ENCODE measurements at places on chromosomes 6 and 20.

- DNase-seq, result no peak
These were observed 30.1 kb upstream of the TGM6 start for GRCh38 chr20:2350606-2351005.

- DNase-seq, result no peak
These were observed 4.3 kb downstream of the SDCBP2 start for GRCh38 chr20:1324598-1325172.

GRCh38 chr6:64874776-64875175 lies 832.2 kb downstream of the EYS start:
- no peak for DNase-seq

DNA sequence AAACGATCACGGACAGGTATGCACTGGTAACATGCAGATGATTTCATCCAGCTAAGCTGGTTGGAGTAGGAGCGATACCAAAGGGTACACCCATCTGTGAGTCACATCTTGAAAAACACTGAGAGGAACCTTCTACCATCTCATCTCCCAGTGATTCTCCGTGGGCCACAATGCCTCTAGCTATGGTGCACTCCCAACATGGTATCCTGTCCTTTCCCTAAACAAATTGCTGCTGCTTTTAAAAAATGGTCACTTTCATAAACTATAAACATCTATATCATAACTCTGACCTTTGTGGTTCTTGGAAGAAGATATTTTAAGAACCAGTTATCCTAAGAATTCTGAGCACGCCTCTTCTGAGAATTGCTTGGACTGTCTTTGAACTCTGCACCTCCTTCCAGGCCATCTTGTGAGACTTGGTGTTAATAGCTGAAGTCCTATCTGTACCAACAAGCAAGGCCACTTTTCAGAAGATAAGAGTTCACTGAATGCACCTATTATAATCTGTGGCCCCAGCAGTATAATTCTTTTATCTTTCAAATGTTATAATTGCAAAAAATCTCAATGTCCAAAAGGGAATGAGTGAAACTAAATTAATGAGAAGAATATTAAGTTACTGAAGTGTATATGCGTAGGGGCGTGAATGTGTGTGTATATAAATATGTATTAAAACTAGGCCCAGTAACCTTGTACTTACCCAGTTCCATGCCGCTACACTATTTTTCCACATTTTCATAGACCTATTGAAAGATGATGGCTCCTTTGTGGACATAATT lies 70.5 kb upstream of the TPD52L1 start:
- no peak for DNase-seq

- DNase-seq, result no peak
These were observed 4.2 kb downstream of the RNASET2 start for GRCh38 chr6:166952121-166952520.

DNA sequence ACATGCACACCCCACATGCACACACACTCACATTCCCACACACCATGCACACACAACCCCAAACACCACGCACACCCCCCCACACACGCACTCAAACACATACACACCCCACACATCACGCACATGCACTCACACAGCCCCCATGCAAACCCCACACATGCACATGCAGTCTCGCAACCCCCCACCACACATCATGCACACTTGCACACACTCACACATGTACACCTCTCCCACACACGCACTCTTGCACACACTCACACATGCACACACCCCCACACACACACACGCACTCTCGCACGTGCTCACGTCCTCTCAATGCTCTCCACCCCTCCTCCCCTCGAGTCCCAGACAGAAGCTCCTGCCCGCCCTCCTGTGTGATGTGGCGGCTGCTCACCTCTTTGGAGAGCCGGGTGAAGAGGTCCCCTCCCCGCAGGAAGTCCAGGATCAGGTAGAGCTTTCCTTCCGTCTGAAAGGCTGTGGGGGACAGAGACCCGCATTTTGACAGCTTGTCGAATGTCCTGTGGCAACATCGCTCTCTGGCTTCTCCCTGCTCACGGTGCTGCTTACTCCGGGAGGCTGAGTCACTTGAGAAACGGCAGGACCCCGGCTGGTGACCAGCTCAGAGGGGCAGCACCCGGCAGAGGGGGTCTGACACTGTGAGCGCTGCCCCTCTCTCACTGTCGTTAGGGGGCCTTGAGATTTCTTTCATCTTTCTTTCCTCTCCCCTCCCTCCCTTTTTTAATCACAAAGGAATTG lies 78.5 kb downstream of the RAMACL start:
- no peak for DNase-seq

- DNase-seq, result no peak
These were observed 2.7 kb downstream of the DEFB112 start for GRCh38 chr6:50047026-50047425.

GRCh38 chr6:12258591-12259075 lies 31.5 kb upstream of the EDN1 start:
- no peak for DNase-seq

DNA sequence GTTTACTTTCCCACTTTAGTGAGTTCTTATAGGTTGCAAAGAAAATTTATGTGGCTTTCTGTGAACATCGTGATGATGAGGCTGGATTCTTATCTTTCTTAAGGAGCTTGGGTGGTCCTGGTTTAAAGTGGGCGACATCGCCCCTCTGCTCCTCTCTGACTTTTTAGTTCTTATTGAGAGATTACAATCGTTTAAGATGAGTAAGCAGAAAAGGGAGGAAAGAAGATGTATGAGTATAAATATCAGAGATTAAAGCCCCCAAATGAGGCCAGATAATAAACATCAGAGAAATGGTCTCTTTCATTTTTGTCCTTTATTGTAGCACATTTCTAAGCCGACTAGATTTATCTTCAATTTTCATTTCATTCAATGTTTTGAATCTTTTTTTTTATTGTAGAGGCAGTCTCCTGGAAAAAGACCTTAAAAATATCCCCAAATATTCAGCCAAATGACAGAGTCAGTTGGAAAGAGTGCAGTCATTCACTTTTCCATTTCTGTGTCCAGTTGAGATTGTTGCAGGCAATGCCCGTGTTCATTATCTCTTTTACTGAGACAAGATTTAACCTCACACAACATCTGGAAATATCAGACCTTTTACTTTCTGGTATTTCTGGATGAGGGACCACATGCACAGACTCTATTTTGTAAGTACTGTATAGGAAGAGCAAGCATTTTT lies 62.0 kb upstream of the PDE7B start:
- DNase-seq, result no peak

- no peak for DNase-seq
These were observed 69.8 kb upstream of the HIVEP1 start for GRCh38 chr6:11942185-11942864.

GRCh38 chr6:24922814-24923213 lies 12.9 kb downstream of the RIPOR2 start:
- no peak for DNase-seq

- no peak for DNase-seq
These were observed 49.1 kb downstream of the FAM120B start for GRCh38 chr6:170355661-170356060.

DNA sequence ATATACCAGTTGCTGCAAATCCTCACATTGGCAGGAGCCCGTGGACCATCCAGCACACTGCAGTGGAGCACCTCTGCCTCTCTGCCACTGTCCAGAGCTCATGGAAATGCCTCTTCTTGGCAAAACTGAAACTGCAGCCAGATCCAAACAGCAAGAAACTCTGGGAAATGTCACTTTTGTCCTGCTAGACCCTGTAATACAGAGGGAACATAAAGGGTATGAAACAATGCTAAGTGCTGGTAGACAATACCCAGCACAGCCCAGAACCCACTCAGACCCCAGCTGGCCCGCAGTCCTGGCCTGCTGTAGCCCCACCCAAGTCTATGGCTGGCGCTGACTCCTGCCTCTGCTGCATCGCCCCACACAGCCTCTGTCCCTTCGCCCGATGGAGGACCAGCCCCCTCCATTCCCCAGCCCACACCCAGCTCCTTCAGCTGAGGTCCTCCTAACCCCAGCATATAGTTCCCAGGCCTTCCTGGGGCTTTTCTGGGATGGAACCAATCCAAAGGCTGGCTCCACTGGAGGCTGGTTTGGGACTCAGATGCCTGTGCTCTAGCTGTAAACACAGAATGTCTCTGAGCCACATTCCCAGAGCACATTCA lies 242.5 kb downstream of the LRFN2 start:
- DNase-seq, result no peak

- DNase-seq, result no peak
These were observed 81.6 kb downstream of the NCOA7 start for GRCh38 chr6:125872259-125872921.

DNA sequence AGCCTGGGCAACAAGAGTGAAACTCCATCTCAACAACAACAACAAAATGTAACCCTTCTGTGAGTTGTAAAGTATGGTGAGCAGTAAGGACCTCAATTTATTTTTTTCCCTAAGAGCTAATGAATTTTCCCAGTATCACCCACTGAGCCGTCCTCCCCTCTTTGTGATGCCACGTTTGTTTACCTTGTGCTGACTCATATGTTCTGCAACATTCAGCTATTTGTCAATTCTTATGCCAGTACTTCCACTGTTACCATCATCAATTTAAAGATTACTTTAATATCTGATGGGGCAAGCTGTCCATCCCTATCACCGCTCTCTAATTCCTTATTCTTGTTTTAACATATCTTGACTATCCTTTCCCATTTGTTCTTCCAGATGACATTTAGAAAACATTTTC lies 37.5 kb downstream of the MAK start:
- peak; percentile 13 for DNase-seq

DNA sequence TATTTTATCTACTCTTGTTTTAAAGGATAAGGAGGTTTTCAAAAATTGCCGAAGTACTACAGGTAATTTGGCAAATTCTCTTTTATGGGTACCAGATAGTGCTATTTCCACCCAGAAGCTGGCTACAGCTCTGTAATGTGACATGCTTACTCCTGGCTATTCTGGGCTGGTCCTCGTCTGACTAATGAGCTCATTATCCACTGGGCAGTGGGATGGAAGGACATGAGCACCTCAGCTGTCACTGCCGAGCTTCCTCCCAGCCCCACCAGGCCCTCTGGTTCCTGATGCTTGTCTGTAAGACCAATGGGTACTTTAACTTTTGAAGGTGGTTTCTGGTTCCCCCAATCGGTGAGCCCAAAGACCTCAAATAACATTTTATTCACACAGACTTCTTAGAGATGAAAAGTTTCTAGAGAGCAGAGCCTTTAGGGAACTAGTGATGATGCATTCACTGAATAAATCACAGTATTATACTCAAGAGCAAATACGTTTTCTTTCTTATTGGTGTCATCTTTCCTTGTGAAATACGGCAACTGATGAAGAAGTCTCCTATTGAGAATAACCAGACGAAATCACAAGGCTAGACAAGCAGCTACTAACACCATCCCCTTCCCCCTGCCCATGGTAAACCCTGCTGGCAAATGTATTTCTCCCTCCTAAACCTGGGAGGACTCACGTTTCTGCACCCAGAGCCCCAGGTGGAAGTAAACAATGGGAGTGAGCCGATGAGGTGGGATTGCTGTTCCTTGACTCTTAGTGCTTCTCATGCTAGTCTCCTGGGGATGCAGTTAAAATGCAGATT lies 80.8 kb downstream of the SLC22A3 start:
- DNase-seq, result no peak

GRCh38 chr6:84785671-84786070 lies 21.3 kb upstream of the TBX18 start:
- DNase-seq, result no peak

DNA sequence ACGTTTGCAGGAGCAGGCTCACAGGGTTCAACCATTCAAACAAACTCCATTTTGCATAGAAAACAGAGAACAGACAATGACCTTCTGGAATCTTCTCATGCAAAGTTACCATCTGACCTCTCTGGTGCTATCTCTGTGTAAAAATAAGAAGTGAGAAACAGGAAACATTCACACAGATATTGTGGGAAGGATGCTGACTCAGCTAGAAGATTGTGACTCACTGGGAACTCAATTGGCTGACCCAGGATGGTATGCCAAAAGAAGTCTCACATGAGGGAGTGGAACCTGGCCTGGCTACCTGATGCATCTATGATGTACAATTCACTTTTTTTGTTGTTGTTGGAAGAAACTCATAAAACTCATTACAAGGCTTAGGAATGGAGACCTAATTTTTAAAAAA lies 61.1 kb upstream of the TBX18 start:
- DNase-seq, result peak; percentile 30

GRCh38 chr6:117142142-117142541 lies 123.2 kb upstream of the VGLL2 start:
- DNase-seq, result no peak

GRCh38 chr6:145816392-145816791 lies 1.8 kb upstream of the FBXO30 start:
- no peak for DNase-seq

GRCh38 chr6:152587473-152587872 lies 49.7 kb downstream of the SYNE1 start:
- DNase-seq, result no peak

GRCh38 chr20:5831539-5832237 lies 81.5 kb downstream of the SHLD1 start:
- no peak for DNase-seq

DNA sequence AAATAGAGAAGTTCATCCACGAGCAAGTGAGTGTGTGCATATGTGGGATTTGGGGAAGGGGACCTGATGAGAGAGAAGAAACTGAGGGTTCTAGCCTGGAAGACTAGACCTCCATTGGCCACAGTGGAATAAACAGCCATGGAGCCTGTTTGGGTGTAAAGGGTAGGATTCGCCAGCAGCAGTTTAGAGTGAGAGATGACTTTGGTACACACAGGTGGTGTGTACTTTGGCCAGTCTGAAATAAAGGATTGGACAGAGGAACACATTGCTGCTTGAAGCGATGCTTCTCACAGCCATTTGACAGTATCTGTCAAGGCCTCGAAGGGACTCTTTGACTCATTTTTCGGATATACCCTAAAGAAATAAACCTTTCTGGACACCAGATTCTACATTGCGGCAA lies 29.2 kb downstream of the PLEKHG1 start:
- no peak for DNase-seq

DNA sequence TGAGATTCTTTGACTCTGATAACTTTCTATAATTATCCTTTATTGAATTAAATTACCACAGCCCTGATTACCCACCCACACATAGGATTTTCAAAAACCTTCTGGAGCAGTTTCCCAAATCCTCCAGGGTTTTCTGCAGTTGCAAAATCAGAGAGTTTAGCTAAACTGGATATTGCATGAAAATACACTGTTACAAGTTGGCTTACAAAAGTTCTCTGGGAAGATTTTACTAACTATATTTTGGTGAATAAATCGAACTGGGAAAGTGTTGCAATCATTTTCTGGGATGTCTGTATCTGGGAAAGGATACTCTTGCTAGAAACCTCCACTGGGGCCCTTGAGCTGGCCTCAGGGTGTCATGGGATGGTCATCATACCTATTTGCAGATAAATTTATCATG lies 97.6 kb upstream of the STMND1 start:
- no peak for DNase-seq

- DNase-seq, result peak; percentile 20
These were observed 244.9 kb upstream of the SOX4 start for GRCh38 chr6:21348504-21349195.

- no peak for DNase-seq
These were observed 122.7 kb downstream of the AGPAT4 start for GRCh38 chr6:161151059-161151645.

- DNase-seq, result no peak
These were observed 1078.2 kb downstream of the EPHA7 start for GRCh38 chr6:92341201-92341600.
